ENCODE measurements at places on chromosomes 12 and 14. TPM values are rescaled to one million over a fixed set of nuclear protein-coding genes. Genes with fewer than 3 reads are reported as not detected.

BHLHE41 gene
- total RNA-seq = 4.6 TPM

PKP2 gene
- 12.1 TPM for total RNA-seq

ABCD2 gene
- 11.0 TPM for total RNA-seq

SLC6A13 gene
- total RNA-seq = 0.88 TPM

RNASE11 gene
- total RNA-seq = not detected

MIS18BP1 gene
- 28.6 TPM for total RNA-seq

Data from omental fat pad (tissue), 4 donors.